ENCODE measurements at places on chromosomes 7 and 10.

DNA sequence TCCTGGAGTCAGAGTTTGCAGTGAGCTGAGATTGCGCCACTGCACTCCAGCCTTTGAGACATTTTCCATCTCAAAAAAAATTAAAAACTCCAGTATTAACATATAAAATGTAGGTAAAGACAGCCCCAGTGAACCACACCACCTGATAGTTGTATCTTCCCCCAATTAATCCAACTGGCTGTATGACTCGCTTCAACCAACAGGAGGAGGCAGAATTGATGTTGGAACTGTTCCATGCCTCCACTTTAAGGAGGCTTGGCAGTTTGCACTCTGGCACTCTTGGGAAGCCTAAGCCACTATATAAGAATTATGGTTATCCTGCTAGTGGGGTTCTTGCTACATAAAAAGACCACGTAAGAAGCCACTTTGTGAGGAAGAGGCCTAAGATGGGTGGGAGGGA, 72.7 kb downstream of the STK17A start:
- DNase-seq = no peak

- peak; percentile 53 for DNase-seq
These were observed 5.6 kb downstream of the LRRTM3 start for GRCh38 chr10:66931340-66931948.

DNA sequence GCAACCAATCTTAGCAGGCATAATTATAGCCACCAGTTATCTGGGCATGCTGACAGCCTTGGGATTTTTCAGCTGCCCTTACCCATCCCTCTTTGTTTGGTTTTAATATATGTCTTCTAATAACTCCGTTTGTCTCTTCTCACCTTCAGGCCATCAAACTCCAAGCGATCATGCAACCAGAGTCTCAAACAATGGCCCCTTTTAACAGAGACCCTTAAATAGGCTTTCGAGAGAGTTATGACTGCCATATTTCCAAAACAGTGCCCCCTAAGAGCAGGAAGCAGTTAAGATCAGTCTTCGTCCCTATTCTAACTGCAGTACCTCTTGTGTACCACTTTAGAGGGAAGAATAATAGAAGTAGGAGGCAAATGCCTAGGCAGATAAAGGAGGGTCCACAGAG, 157.5 kb downstream of the DGKB start:
- no peak for DNase-seq

DNA sequence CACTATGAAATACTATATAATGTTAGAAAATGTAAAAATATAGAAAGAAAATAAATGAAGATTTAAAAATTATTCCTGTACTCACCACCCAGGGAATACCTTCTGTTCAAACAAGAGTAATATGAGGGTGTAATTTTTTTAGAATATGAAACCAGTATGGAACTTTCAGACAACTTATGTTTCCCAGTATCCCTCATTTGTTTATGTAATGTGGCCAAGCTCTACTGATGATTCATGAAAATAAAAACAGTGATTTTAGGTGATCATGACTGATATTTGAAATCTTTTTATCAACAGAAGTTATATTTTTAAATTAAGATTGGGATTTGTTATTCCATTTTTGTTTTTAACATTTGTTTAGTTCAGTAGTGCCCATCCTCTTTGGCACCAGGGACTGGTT, 18.8 kb downstream of the SLK start:
- no peak for DNase-seq

GRCh38 chr7:100489121-100489520, 5.4 kb downstream of the NYAP1 start:
- DNase-seq = no peak

DNA sequence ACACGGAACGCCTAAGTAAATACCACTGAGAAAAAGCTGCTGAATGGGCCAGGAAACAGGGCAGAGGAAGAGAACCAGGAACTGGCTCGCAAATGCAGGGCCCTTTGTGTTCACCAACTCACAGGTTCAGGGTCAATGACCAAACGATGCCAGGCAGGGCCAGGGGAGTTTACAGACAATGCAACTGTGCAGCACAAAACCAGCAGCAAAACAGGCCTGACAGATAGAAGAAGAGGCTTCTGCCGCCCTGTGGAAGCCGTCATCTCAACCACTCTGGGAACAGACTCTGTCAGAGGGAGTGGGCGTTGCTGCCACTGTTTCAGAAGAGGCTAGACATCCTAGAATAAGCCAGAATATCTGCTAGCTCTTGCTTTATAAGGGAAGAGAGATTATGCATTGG, 117.9 kb downstream of the KMT2E start:
- DNase-seq = no peak

DNA sequence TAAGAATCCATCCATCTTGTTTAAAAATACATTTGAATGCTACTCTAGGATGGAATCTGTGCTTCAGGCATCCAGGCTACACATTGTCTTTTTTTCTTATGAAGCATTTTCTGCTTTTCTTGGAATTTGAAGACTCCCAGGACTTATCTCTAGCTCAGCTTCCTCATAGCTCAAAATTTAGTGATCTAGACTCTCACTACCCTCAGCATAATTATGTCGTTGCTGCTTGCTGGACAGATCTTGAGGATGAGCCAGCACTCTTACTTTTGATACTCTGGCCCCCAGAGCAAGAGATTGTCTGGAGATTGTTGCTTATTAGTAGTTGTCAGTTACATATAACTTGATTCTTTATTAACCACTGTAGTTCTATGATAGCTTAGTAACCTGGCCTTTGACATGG, 83.3 kb upstream of the FGL2 start:
- DNase-seq = no peak

- no peak for DNase-seq
These were observed 226.4 kb downstream of the MAD1L1 start for GRCh38 chr7:2006231-2006771.

GRCh38 chr7:11175887-11176286, 202.2 kb downstream of the PHF14 start:
- DNase-seq = no peak

DNA sequence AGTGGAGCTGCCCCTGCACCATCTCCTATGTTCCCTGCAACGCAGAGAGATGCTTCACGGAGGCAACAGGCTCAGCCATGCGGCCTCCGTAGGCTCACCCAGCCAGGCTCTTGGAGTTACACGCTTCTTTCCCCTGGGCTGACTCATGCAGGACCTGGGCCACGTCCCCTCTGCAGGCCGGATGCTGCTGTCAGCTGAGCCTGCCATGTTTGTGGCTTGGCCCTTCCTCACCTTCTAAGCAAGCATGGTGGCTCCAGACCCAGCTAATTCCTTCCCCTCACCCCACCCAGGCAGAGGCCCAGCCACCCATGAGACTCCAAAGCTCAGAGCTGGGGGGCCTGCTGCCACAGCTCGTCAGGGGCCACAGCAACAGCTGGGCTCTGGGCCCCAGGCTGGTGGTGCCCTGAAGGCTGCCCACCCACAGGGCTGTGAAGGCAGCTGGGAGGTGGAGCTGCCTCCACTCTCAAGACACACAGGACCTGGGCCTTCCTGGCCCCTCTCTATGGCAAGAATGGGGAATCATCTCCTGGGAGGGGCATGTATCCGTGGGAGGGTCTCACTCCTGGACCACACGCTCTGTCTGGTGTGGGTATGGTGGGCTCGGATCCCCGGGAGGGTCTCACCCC, 219.6 kb downstream of the ELFN1 start:
- DNase-seq = peak; percentile 5

GRCh38 chr10:15601819-15602218, 117.9 kb downstream of the ITGA8 start:
- DNase-seq = no peak

- DNase-seq = no peak
These were observed 75.1 kb downstream of the NOD1 start for GRCh38 chr7:30403477-30403876.

DNA sequence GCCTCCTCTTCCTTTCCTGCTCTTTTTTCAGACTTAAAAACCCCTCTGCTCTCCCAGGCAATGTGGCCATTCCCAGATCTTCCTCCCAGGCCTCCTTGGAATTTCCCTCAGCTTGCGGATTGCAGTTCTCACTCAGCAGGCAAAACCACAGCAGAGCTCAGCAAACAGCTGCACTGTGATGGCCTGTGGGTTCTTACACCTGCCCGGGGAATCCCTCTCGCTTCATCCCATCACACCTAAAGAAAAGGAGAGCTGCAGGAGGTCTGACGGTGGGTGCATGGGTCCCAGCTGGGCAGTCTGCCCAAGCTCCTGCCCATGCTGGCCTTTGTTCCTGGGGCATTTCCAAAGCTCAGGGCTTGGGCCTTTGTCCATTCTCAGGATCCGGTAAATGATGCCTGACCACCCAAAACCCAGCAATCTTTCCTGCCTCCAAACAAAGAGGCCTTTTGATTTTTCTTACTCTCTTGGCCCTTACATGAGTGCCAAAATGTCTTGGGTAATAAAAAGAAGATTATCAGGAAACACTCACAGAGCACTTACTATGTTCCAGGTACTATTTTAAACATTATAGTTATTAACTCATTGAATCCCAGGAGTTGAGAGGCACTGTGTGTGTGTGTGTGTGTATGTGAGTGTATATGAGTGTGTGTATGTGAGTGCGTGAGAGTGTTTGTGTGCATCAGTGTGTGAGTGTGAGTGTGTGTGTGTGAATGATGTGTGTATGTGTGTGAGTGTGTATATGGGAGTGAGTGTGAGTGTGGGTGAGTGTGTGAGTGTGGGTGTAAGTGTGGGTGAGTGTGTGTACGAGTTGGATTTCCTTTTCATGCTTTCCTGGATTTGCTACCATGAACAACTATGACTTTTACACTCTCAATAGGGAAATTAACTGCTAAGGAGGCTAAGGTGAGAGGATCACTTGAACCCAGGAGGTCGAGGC, 64.5 kb upstream of the PODXL start:
- DNase-seq = no peak

- no peak for DNase-seq
These were observed 6.9 kb upstream of the NUDCD3 start for GRCh38 chr7:44497155-44498027.

- no peak for DNase-seq
These were observed 70.1 kb downstream of the RNF133 start for GRCh38 chr7:122628651-122629411.

DNA sequence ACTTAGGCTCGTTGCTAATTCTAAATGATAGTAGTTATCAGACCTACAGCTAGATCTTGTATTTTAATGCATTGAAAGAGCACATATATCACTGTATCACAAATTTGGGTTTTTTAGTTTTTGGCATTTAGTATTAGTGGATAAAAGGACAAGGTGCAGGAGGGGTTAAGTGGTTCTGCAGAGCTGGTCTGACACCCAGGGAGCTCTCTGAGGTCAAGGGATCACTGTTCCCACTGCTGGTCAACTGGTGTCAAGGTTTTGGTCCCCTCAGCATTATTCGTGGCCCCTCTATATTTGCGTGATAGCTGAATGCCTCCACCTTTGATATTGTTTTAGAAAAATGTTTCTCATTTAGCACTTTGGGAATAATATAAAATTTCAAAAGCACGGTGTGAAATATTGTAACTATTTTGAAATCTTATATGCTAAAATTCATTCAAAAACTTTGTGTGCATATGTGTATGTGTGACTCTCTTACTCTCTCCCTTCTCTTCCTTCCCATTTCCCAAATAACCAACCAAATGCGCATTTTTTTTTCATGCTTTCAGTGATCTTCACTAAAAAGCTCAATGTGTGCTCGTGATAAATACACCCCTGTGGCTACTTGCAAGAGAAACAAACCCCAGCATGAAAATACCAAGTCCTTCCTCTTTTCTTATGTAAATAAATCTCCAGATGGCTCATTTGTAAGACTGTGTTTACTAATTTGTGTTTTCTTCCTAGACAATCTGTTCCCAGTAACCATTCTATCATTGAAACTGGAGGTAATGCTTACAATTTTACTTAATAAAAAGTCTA, 309.2 kb downstream of the FGFR2 start:
- no peak for DNase-seq

DNA sequence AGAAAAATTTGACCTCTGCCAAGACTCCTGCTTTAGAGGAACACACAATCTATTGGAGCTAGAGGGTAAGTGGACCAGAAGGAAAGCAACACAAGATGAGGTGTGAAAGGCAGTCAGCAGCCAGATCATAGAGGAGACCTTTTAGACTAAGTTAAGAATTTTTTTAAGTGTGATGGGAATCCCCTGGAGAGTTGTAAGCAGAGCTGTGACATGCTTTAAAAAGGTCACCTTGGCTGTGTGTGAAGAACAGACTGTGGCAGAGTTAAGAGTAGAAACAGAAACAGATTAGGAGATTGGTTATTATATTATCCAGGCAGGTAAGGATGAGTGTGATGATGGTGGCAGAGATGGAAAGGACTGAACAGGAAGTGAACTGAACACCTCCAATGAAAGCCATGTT, 23.5 kb downstream of the CPEB3 start:
- DNase-seq = peak; percentile 13

DNA sequence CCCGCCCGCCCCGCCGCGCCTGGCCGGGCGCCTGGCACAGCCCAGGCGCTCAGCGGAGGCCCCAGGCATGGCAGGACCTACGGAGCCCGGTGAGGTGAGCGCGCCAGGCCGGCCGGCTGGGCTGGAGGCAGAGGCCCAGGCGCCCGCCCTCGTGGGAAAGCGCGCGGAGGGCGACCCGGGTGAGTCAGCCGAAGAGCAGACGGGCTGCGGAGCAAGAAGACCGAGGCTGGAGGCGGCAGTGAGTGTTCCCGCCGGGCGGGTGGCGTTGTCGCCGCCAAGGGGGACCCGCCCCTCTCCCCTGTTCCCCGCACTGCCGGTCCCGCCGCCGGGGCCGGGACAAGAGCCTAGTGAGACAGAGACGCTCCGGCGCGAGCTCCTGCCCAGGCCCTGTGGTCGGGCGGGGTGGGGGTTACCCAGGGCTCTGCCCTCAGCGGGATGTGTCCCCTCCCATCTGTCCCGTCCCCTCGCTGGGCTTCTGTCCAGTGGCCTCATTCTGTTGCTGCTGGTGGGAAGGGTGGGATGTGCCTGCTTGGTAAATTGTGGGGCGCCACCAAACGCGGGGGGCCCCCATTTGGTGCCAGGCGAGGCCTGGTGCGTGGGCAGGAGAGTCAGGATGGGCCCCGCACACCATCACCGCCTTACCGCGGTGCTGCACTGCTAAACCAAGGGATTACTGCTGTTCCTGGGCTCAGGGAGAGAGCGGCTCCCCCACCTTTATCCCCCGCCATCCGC, 17.0 kb upstream of the NODAL start:
- DNase-seq = peak; percentile 75

- DNase-seq = no peak
These were observed 48.8 kb downstream of the BZW2 start for GRCh38 chr7:16694806-16695205.

DNA sequence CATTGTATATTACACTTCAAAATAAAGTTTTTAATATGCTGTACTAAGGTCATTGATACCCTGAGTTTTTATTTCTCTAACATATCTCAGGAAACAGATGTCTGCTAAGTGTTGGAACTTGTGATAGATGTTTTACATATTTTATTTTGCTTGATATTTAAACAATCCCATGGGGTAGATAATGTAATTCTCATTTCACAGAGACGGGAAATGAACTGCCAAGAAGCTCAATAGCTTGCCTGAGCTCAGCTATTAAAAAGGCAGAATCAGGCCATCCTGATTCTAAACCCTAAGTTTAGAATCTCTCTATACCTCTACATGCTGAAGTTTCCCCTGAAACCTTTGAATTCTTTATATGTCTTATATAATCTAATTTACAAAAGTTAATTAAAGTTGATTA, 126.3 kb downstream of the LRRC18 start:
- DNase-seq = no peak
